ENCODE measurements at places on chromosomes 11 and 22.

GRCh38 chr11:66259956-66260355 is 8.5 kb upstream of the RAB1B start:
- no peak for DNase-seq

DNA sequence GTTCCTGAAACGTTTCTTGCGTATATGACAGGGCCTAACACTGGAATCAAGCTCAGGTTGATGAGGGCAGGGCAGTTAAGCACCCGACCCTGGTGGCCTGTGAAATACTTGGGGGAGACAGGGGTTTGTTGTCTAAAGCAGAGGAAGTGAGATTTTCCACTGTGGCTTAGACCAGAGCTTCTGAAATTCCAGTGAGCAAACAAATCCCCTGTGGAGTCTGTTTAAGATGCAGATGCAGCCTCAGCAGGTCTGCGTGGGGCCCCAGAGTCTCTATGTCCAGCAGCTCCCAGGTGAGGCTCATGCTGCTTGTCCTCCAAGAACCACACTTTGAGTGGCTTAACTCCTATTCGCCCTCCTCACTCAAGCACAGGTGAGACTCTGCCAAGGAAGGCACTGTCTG is 39.1 kb upstream of the PRAME start:
- no peak for DNase-seq

DNA sequence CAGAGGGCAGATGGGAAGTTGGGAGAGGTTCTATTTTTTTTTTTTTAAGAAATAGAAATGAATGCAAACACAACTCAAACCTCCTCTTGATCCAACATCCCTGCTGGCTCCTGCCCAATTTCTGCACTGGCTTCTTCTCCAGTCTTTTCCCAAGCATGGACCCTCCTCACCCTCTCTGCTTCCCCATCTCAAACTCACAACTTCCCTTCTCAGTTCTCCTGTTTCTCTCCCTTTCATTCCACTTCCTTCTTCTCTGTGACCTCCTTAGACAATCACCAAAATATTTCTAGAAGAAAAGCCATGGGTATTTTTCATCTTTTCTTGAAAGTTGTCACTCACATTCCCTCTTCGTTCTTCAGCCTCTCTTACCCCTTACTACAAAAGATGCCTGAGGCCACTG is 85.2 kb upstream of the VPREB1 start:
- DNase-seq, result no peak

DNA sequence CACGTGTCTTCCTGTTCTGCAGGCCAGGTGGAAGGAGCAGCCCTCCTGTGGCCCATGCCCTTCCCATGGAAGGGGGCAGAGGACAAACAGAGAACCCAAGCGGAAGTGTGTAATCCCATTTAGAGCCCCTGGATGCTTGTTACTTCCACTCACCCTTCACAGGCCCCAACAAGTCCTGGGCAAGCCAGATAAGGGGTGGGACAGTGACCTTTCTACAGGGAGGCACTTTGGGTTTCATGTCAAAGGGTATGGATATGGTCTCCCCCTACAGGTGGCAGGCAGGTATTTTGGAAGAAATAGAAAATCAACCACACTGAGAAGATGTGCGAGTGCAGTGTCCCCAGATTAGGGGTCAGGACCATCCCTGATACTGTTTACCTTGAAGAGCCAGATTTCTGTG is 11.4 kb downstream of the MPEG1 start:
- DNase-seq, result no peak

DNA sequence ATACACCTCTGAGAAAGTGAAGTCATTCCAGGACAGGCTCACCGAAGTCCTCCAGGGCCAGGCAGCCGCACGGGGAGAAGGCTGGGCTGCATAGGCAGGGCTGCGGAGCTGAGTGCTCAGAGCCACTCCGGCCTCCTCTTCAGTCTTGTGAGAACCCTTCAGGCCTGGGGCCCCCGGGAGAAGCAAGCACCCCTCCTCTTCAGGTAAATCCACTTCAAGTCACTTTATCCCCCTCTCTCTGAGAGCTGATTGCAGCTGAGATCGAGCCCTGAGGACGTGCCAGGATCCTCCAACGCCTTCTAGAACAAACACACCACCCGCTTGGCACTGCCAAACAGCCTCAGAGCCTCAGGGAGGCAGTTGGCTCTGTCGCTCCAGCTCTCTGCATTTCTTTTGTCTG is 1526.3 kb downstream of the BRD1 start:
- no peak for DNase-seq

- DNase-seq, result no peak
Measured at GRCh38 chr11:102712137-102712536, 6.6 kb upstream of the MMP27 start.

DNA sequence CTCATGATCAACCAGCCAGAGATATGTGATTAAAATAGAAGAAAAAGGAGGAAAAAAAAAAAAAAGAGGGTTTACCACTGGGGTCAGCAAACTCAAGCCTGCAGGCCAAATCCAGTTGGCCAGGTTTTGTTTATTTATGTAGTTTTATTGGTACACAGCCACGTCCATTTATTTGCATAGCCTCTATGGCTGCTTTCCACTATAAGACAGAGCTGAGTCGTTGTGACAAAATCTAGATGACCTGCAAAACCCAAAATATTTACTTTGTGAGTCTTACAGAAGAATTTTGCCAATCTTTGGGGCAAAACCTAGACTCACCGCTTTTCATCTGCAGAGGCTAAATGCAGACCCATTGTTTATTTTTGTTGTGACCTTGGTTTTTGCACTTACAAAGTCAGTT is 87.1 kb downstream of the TENM4 start:
- DNase-seq, result no peak

DNA sequence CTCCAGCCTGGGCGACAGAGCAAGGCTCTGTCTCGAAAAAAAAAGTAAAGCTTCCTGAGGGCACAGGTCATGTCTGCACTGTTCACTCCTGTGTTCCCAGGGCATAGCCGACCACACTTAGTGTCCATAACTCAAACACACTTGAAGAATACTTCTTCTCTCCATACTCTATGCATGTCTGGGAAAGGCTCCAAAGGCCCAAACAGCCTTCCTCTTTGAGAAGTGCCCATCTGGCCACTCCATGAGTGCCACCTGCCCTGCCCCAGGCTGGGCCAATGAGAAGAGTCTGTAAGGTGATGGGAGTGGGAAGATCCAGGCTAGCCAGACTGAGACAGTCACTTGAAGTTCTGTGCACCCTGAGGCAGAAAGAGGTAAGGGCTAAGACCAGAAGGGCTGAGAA is 24.7 kb downstream of the DGCR2 start:
- DNase-seq, result no peak

GRCh38 chr11:68539395-68539794 is 78.8 kb downstream of the PPP6R3 start:
- DNase-seq, result no peak

GRCh38 chr22:44225812-44226211 is 45.1 kb downstream of the PARVG start:
- no peak for DNase-seq

DNA sequence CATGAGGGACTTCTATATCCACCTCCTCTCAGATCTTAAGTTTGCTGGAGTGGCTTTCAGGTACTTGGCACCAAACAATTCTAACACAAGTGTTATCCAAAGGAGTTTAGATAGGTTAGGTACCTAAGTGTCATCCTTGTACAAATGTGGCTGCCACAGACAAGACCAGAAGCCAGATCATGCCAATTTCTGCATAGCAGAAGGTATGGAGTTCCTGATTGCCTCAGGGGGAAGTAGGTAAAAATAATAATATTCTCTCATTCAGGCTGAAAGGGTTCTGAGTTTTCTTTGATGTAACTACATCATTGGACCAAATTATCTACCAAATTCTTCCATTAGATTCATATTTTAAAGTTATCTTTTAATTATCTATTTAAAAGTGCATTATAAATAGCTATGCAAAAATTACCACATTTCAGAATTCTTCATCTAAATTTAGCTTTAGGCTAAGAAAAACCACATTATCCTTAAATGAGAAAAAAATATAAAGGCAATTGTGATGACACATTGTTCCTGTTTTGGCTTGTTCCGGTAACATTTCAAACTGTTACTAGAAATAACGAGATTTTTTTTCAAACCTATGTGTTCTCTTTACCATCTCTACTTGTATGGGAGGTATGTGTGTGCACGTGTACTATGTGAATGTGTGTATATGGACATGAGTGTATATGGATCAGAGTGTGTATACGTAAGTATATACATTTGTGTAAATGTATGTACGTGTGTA is 66.2 kb upstream of the POU2AF2 start:
- DNase-seq, result no peak

DNA sequence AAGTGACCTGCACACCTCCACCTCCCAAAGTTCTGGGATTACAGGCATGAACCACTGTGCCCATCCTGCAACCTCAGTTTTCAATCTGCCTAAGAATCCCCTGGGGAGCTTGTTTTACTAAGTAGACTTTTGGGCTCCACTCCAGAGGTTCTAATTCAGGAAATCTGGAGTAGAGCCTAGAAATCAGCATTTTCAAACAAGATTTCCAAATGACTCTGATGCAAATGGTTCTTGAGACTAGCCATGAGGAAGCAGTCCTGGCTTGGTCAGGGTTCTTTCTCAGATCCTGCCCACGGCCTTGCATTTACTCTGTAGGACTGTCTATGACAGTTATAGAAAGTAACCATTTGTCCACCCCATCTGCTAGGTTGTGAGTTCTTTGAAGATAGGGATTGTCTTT is 1.6 kb upstream of the KCNE3 start:
- no peak for DNase-seq

DNA sequence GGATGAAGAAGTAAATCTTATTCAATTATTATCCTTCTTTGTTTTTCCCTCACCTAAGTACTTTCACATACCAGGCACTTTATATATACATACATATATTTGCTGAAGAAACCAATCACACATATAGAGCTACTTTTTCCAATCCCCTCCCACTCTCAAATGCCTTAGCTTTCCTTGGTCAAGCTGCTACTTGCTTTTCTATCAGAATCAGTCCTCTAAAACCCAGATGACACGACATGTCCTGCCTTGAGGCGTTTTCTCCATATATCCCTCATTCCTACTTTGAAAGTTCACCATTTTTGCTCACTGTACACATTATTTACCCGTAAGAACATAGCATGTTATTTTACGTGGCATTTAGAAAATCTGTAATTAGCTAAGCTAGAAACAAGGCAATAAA is 5.4 kb downstream of the RAB38 start:
- no peak for DNase-seq

- DNase-seq, result no peak
Measured at GRCh38 chr11:93500759-93501158, 42.4 kb downstream of the SMCO4 start.

- no peak for DNase-seq
Measured at GRCh38 chr22:49400941-49401598, 426.6 kb downstream of the BRD1 start.

- no peak for DNase-seq
Measured at GRCh38 chr11:130102301-130103249, 32.9 kb downstream of the APLP2 start.

- no peak for DNase-seq
Measured at GRCh38 chr11:134358165-134358855, 26.5 kb downstream of the GLB1L2 start.

DNA sequence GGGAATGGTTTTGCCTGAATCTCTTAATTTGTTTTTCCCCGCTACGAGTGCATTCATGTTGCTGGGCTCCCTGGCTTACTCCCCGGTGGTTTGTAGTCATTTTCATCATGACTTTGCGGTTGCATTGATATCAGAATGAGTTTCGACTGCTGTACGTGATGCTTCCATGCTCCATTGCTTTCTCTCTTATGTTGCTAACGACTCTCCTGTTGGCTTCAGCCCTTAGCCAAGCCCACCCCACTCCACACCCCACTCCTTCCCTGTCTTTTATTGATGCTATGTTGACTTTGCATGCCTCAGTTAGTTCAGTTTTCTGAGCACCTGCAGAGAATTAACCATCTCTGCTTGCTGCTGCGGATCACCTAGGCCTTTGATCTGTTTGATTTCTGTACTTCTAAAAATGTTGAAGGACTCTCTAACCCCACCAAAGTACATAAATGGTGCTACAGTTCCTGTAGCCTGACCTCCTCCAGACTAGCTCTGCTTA is 65.3 kb downstream of the ARFGAP2 start:
- DNase-seq, result peak; percentile 85

- no peak for DNase-seq
Measured at GRCh38 chr11:8352103-8352875, 88.6 kb upstream of the LMO1 start.

DNA sequence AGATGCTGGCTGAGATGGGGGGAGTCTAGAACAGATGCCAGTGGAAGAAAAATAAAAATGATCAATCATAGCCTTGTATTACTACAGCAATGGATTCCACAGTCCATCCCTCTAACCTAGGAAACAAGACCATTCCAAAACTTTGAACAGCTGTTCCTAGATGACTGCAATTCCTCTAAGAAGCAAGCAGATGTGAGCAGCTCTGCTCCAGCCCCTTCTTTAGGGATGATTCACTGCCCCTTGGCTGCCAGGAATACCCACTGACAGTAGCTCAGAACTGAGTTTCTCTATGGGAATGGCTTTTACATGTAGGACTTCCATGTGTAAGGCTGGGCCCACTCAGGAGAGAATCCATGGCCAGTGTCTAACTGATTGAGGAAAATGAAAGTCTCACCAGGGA is 943.9 kb downstream of the OPCML start:
- DNase-seq, result no peak

GRCh38 chr11:95245038-95245437 is 14.0 kb upstream of the SESN3 start:
- no peak for DNase-seq

DNA sequence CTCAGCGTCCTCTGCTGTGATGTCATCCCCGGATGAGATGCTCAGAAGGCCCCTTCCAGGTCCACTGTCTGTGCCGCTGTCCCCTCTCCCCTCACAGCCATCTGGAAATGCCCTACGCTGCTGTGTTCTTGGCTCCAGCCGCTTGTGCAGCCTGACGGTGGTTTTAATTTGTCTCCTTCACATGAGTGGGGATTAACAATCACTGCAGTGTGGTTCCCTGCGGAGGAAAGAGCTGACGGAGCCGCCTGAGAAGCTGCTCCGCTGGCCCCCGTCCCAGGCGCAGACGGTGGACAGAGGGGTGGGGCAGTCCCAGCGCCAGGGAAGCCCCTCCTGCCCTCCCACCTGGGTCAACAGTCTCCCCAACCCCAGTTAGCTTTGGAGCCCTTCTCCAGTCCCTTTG is 67.5 kb upstream of the PHF21B start:
- DNase-seq, result no peak

DNA sequence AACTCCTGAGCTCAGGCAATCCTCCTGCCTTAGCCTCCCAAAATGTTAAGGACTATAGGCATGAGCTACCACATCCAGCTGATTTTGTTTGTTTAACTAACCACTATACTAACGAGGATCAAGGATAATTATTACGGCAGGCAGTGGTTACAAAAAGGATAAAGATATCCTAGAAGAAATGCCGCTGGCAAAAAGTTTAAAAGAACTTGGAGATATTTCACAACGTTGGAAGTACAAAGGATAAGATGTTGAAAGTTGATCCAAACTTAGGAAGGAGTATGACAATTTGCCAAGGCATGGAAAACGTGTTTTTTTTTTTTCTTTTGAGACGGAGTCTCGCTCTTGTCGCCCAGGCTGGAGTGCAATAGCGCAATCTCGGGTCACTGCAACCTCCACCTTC is 13.4 kb downstream of the AP5B1 start:
- no peak for DNase-seq

GRCh38 chr22:49328630-49329405 is 498.9 kb downstream of the BRD1 start:
- no peak for DNase-seq
